ENCODE measurements at places on chromosomes 5 and 9. TPM values are rescaled to one million over a fixed set of nuclear protein-coding genes. Genes with fewer than 3 reads are reported as not detected.

The CTSL gene
- total RNA-seq = 33.8 TPM

GRCh38 chr9:77534376-77535057 lies 113.6 kb downstream of the GNA14 start:
- DNase-seq = no peak

GRCh38 chr5:156178117-156178516 lies 148.8 kb upstream of the SGCD start:
- DNase-seq = no peak

DNA sequence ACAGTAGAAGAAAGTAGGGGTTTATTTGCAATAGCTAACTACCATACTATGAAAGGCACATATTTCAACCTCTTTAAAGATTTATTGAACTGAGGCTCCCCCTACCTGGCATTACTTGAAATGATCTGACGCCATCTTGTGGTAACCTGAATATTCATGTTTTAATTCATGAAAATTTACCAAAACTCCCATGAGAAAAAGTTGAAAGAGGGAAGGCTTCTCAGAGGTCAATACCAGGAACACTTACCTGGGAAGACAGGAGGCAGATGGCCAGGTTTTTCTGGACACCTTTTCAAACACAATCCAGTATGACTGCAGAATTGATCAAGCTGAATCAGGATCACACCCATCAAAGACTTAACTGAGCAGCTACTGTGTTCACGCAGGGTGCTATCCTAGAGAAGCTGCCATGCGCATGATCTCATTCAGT lies 9.4 kb downstream of the PRELID2 start:
- DNase-seq = no peak
